Peyer's patch (tissue), 4 donors: ENCODE measurements at places on chromosomes 2 and 18. TPM values are rescaled to one million over a fixed set of nuclear protein-coding genes. Genes with fewer than 3 reads are reported as not detected.

DNA sequence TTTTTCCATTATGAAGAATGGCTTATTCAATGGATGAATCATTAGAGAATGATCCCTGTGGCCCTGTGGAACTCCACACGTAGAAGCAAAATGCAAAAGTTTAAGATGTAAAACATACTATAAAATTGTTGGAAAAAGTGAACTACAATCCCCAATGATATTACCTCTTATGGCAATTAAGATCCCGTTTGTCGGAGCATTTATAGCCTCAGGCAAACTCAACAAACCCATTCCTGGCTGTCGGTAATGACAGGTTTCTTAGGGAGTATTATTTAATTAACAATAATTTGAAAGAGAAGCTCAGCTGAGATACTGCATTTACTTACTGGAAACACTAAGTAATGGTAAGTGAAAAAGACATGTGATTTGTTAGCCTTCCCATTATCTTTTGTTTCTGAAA is 138.3 kb downstream of the CDH20 start:
- DNase-seq: no peak

The PLA2R1 gene
- total RNA-seq: 28.3 TPM

DNA sequence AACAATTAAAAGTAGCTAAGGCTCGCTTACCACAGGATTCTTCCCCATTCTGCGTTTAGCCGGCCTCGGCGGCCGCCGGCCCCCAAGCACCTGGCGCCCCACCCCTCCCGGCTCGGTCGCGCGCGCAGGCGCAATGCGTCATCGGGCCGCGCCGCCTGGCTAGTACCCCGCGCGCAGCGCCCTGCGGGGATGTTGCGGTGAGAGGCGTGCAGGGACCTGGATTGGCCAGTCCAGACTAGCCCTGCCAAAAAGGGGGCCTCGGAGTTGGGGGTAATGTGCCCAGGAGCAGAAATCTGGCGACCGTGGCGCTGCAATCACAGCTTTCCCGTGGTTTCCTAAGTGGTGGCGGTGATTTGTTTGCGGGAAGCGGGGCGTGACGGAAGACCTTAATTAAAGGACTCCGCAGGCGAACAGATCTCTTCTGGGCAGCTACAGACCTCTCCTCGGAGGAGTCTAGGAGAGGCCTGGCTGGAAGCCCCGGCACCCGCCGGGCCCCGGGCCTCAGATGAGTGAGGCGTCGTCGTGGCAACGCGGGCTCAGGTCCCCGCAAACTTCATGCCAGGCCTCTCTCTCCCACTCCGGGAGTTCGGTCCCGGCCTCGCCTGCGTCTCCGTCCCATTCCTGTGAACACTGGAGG is 606 bp downstream of the TMEM237 start:
- peak; percentile 74 for DNase-seq

The POU3F3 gene
- 0.18 TPM for total RNA-seq

GRCh38 chr2:29323301-29323700 is 208.1 kb downstream of the CLIP4 start:
- DNase-seq: no peak

The MYOM1 gene
- 1.3 TPM for total RNA-seq

- peak; percentile 28 for DNase-seq
These were observed 15.0 kb upstream of the KCNG2 start for GRCh38 chr18:79782566-79783308.

The UPP2 gene
- not detected for total RNA-seq

DNA sequence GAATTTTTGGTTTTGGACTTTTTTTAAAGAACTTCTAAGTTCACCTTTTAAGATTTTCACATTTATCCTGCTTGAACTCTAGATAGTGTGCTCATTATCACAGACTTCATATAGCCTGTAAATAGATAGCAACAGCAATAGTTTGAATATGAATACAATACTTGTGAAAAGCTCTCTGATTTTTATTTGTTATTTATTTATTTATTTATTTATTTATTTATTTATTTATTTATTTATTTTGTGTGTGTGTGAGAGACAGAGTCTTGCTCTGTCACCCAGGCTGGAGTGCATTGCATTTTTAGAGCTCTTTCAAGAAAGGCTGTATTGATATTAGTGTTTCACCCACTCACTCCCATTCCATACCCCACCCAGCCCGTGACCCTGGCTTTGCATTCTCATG is 153.6 kb downstream of the CNTNAP5 start:
- no peak for DNase-seq

The IGFBP5 gene
- 41.5 TPM for total RNA-seq

- DNase-seq: no peak
These were observed 3.1 kb downstream of the EFR3B start for GRCh38 chr2:25044990-25045389.

- DNase-seq: no peak
These were observed 111.4 kb downstream of the THADA start for GRCh38 chr2:43484323-43484930.

- no peak for DNase-seq
These were observed 53.3 kb downstream of the TRAPPC12 start for GRCh38 chr2:3432693-3433338.

DNA sequence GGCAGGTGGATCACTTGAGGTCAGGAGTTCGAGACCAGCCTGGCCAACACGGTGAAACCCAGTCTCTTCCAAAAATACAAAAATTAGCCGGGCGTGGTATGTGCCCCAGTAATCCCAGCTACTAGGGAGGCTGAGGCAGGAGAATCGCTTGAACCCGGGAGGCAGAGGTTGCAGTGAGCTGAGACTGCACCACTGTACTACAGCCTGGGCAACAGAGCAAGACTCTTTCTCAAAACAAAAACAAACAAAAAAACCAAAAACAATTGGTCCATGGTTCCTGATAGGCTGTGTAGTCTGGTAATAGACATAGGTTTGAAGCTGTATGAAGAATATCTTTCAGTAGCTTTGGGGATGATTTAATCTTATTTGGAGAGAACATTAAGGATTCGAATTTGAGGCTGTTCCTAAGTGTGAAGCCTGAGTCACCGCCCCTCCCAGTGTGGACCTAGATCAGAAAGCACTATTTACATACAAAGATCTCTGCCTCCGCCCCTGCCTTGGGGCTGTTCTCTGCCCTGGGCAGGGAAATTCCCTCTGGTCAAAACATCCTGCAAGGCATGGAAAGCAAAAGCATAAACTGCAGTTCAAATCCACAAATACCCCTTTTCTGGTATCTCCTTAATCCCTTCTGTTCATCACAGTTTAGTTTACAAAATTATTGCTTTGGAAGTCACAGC is 52.8 kb upstream of the PMAIP1 start:
- peak; percentile 64 for DNase-seq

DNA sequence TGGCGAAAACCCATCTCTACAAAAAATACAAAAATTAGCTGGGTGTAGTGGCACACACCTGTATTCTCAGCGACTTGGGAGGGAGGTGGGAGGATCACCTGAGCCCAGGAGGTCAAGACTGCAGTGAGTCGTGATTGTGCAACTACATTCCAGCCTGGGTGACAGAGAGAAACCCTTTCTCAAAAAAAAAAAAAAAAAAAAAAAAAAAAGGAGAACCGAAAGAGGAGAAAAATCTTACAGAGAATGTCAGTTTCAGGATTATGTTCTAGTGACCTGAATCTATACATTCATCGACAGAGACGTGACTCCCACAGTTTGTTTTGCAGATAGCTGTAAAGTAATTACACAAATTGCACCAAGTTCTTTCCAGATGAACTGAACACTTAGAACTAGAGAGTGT is 187.8 kb downstream of the FTCDNL1 start:
- no peak for DNase-seq

The PDIA6 gene
- total RNA-seq: 91.1 TPM

- no peak for DNase-seq
These were observed 303.0 kb upstream of the ZEB2 start for GRCh38 chr2:144822966-144823365.

DNA sequence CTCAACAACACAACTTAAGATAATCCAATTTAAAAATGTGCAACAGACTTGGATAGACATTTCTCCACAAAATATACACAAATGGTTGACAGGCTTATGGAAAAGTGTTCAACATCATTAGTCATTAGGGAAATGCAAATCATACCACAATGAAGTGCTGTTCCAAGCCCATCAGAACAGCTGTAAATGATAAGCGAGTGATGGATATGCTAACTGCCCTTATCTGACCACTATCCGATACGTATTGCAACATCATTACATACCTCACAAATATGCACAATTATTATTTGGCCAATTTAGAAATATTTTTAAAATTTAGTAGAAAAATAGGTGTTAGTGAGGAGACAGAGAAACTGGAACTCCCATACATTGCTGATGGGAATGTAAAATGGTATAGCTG is 62.2 kb downstream of the PPP4R1 start:
- DNase-seq: no peak

- DNase-seq: no peak
These were observed 285.6 kb downstream of the GULP1 start for GRCh38 chr2:188577231-188577630.

GRCh38 chr18:26327062-26327461 is 100.8 kb downstream of the TAF4B start:
- DNase-seq: no peak

GRCh38 chr18:48993586-48993985 is 42.8 kb upstream of the SMAD7 start:
- DNase-seq: no peak

The IL1RL1 gene
- total RNA-seq: 25.6 TPM

- DNase-seq: no peak
These were observed 184.6 kb upstream of the ZNF804A start for GRCh38 chr2:184413671-184414229.

- peak; percentile 81 for DNase-seq
These were observed 1.5 kb downstream of the KDM3A start for GRCh38 chr2:86442642-86443005.

The CLEC4F gene
- not detected for total RNA-seq

DNA sequence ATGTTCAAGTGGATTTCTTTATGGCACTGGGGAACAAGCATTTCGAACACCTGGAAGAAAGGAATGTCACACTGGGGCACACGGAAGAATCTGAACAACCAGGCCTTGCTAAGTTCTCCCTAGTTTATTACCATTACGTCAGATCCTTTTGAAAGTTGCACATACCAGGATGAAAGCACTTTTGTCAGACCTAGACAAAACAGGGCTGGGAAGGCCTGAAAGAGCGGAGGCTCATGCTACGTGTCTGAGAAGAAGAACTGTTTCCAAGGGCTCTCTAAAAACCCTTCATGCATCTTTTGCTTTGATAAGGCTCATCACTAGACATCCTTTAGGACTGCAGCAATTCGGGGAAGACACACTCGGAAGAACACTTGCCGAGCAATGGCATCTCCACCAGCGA is 15.4 kb upstream of the SLC25A52 start:
- DNase-seq: no peak

DNA sequence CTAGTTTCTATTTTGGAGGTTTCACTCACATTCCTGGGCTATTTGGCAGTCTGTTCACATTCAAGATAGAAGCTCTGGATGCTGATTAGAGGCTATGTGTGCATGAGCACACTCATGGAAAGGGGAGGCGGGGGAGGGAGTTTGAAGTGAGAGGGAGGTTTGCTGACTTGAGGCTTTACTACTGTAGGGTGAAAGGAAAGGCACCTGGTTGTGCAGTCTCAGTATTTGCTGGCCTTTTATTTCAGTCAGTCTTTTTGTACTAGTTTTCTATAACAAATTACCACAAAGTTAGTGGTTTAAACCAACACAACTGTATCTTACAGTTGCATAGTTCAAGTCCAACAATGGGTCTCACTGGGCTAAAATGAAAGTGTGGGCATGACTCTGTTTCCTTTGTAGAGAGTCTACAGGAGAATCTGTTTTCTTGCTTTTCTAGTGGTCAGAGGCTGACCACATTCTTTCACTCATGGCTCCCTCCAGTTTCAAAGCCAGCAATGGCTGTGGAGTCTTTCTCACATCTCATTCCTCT is 47.7 kb upstream of the NR4A2 start:
- no peak for DNase-seq

GRCh38 chr2:38037757-38038621 is 38.0 kb downstream of the CYP1B1 start:
- DNase-seq: no peak

DNA sequence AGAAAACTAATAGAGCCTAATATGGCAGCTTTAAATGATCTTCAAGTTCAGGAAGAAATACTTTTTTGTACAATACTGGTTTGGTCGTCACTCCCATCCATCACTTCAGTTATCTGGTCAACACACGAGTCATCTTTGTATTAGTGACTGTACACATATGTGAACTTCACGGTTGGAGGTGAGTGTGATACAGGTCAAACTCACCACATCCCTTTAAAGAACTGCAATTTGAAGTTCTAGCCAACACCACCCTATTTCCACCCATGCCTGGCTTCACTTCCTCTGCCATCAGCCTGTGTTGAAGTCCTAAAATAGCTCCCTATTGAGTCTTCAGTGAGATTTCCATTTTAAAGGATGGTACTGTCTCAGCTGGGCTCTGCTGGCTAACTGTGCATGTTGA is 361.9 kb downstream of the TXNL1 start:
- no peak for DNase-seq

The TMEM198 gene
- 10.2 TPM for total RNA-seq

GRCh38 chr2:194550702-194551101 is 1106.3 kb upstream of the SLC39A10 start:
- DNase-seq: no peak

The SERPINB7 gene
- not detected for total RNA-seq

GRCh38 chr18:42030586-42031182 is 75.7 kb downstream of the PIK3C3 start:
- DNase-seq: no peak

- DNase-seq: no peak
These were observed 116.2 kb upstream of the ST6GAL2 start for GRCh38 chr2:107001964-107002696.

GRCh38 chr2:47225061-47225783 is 70.1 kb upstream of the STPG4 start:
- DNase-seq: peak; percentile 30

The LCLAT1 gene
- 31.4 TPM for total RNA-seq

DNA sequence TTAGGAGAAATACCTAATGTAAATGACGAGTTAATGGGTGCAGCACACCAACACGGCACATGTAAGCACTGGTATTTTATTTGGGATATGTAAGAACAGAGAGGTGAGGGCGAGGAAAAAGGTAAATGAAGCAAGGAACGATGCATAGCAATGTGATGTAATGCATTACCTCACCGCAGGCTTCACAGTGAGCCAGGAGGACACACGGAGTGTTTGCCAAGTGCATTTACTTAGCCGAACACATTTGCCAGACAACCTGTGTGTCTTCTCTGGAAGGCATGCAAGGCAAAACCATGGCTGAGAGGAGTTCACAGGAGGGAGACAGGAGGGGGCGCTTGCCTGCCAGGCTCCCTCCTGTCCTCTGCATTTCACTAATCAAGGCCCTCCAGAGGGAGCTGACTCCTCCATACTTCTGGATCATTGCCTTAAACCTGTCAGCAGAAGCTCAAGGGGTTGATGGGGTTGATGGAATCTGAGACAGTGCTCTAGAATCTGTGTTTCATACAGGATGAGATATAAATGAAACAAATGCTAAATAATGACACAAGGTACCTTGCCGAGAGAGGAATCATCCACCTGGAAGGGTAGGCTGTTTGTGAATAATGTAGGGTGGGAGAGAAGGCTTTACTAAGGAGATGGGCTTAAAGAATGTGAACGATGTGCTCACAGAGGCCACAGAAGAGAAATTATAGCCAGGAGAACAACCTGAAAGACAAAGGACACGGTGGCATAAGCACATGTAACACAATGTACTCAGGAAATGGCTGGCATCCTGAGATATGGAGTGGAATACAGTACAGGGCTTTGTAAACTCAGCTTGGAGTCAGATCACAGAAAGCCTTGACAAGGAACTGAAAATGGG is 9.1 kb upstream of the TPRKB start:
- DNase-seq: no peak

The ADD2 gene
- 1.7 TPM for total RNA-seq
